ENCODE measurements at places on chromosomes 3 and 15.

DNA sequence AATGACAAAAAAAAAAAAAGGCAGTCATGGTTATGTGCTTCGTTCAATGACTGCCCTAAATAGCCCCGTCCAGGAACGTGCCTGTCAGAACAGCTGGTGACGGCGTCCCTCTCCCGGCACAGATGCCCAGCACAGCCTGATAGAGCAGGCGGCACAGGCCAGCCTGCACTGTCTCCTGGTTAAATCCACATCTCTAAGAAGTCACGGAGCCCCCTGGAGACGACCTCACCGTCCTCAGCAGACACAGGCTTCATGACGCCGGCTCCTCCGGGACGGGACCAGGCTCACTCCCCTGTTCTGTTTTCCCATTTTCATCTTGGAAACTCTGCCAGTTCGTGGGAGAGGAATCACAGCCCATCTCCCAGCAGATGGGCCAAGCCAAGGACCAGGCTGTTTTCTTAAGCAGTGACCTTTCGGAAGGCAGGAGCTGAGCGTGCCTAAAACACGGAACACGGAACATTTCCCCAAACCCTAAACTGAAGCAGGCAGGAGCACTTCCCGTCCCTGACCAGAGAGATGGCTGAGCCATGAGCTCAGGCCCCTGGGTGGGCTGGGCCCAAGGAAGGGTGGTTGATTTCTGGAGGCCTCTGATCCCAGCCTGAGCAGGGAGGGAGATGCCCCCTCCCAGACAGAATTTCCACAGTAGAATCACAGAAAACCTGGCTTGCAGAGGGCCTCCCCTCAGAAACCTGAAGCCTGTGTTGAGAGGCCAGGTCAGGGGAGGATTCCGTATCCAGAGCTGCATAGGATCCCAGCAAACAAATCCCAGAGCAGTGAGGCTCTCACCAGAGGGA is 35.9 kb downstream of the ADCY5 start:
- DNase-seq: no peak

DNA sequence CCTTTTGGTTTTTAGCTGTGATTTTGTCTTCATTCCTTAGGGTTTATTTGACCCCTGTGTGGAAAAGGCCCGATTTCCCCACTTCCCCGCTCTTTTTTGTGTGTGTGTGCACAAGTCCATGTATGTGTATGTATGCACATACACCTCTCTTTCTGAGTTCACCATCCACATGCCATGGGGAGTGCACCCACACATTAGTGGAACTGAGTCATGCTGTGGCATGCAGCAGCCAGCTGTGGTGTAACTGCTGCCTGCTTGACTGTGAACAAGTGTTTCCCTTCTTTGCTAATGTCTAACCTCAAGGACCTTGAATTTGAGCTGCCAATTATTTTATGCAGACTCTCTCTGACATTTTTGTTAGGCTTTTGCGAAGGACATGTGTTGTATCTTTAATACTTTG is 434.9 kb upstream of the TPM1 start:
- no peak for DNase-seq

- no peak for DNase-seq
These were observed 46.2 kb downstream of the LIPC start for GRCh38 chr15:58478035-58478434.

DNA sequence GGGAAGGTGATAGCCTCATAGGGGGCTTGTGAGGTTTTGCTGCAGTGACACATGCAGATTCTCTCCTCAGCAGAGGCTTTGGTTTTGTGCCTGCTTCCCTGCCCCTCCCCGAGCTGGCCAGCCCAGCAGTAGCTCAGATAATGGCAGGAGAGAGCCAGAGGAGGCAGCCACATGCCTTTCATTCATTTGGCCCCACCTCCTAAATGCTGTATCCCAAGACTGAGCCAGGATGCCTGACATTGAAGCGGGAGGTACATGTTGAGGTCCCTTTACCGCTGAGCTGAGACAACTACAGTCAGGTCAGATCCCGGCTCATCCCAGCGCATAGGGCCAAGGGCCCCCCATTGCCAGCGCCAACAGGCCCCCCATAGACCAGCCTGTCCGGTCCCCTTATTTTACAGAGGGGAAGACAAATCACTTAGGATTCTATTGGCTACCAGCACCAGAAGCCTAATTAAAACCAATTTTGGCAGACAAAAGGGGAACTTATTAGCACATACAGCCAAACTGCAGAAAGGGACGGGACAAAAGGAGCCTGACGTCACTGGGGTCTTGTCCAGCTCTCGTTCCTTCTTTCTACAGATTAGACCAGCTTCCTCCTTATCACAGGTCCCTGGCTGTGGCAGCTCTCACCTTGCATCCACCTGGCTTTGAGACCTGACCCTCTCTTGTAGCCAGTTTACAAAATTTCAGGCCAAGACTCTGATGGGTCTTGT is 12.1 kb upstream of the POLG start:
- no peak for DNase-seq

GRCh38 chr15:42087926-42088800 is 6.2 kb downstream of the PLA2G4D start:
- no peak for DNase-seq

GRCh38 chr3:172659246-172660002 is 51.4 kb downstream of the NCEH1 start:
- DNase-seq: no peak

DNA sequence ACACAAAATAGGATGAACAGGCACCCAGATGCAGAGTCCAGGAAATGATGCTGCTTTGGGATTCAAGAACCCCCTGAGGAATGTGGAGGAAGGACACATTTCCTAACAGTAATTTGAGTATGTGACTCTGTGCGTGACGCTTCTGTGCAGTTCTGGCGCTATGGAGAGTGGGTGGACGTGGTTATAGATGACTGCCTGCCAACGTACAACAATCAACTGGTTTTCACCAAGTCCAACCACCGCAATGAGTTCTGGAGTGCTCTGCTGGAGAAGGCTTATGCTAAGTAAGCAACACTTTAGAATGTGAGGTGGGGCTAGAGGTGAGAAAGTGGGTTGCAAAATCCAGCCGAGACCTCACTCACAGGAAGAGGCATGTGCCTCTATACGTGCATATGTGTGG is 28.3 kb downstream of the CAPN3 start:
- no peak for DNase-seq

Data from activated T-helper 1 cell treated with anti-CD3 and anti-CD28 coated beads, Interleukin-2, amount 50 U/mL, for 16 hours (primary cell).